Activated T-helper 2 cell treated with anti-CD3 and anti-CD28 coated beads, Interferon-gamma antibody, Interleukin-2, Interleukin-4, amounts not matched to agents 10 μg/mL and 5 μg/mL and 100 μg/mL, durations not matched to agents 14 hours and 24 hours and 36 hours (primary cell): ENCODE measurements at places on chromosomes 6 and 20.
A peak's percentile ranks its signal among the peaks of the same experiment; 100 is the strongest.

- H3K27me3 ChIP-seq = peaks cover 9% of the 10 kb centered on the region
- no peaks in the 10 kb centered on the region for H3K36me3 ChIP-seq
- H3K4me3 ChIP-seq = no peak overlapping the region
Observed at GRCh38 chr6:170475118-170475517, 78.0 kb downstream of the PSMB1 start.

GRCh38 chr6:74410630-74411029 lies 714.6 kb downstream of the CD109 start:
- no peaks in the 10 kb centered on the region for H3K27me3 ChIP-seq
- H3K36me3 ChIP-seq = no peaks in the 10 kb centered on the region
- H3K4me1 ChIP-seq = no peaks in the 10 kb centered on the region
- no peak overlapping the region for H3K27ac ChIP-seq
- DNase-seq = no peak
- no peak overlapping the region for H3K4me3 ChIP-seq

- no peak for DNase-seq
- H3K36me3 ChIP-seq = peaks cover 40% of the 10 kb centered on the region
- H3K27ac ChIP-seq = no peak overlapping the region
- H3K27me3 ChIP-seq = no peaks in the 10 kb centered on the region
- H3K4me1 ChIP-seq = no peaks in the 10 kb centered on the region
Observed at GRCh38 chr20:62002882-62003480, 62.7 kb downstream of the TAF4 start.

- H3K36me3 ChIP-seq = no peaks in the 10 kb centered on the region
- no peak for DNase-seq
- peaks cover 2% of the 10 kb centered on the region for H3K4me1 ChIP-seq
- no peak overlapping the region for H3K27ac ChIP-seq
Observed at GRCh38 chr6:47701363-47701762, 3.0 kb downstream of the ADGRF4 start.

GRCh38 chr20:47334022-47334551 lies 22.4 kb downstream of the ZMYND8 start:
- no peaks in the 10 kb centered on the region for H3K27me3 ChIP-seq
- H3K27ac ChIP-seq = peak overlapping the region; percentile 54
- no peak for DNase-seq
- peaks cover 27% of the 10 kb centered on the region for H3K4me1 ChIP-seq
- peak overlapping the region; percentile 1 for H3K4me3 ChIP-seq
- H3K36me3 ChIP-seq = peaks cover 43% of the 10 kb centered on the region

DNA sequence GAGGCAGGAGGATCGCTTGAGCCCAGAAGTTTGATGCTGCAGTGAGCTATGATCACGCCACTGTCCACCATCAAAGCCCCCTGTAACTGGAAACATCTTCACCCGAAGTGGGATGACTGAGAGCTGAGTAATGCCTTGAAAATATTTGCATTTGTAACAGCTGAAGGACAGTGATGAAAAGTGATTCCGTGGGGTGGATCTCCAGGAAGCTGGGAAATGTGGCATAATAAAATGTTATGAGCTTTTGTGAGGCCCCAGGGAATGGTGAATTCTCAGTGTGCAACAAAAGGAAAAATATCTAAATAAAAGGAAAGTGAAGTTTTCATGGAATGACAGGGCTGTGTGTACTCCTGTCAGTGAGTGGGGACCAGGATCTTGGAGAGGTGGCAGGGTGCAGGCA lies 92.0 kb downstream of the JAG1 start:
- peaks cover 2% of the 10 kb centered on the region for H3K27me3 ChIP-seq
- no peak overlapping the region for H3K4me3 ChIP-seq
- DNase-seq = no peak
- H3K4me1 ChIP-seq = peaks cover 13% of the 10 kb centered on the region

GRCh38 chr6:7077856-7078255 lies 29.9 kb upstream of the RREB1 start:
- DNase-seq = no peak
- no peaks in the 10 kb centered on the region for H3K36me3 ChIP-seq
- no peak overlapping the region for H3K27ac ChIP-seq

DNA sequence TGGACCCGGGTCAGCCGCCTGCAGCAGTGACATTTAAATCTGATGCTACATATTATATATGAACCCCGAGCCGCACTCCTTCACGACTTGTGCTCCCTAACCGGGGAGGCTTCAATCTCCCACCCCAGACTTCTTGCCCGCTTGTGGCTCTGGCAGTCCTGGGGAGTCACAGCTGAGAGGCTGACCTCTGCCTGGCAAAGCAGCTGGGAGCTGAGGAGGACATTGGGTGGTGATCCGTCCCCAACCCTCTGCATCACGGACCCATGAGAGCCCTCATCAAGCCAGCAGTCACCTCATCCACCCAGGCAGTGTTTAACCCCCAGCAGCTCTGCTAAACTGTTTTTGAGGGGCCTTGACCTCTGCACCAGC lies 33.7 kb upstream of the CDH22 start:
- H3K4me3 ChIP-seq = no peak overlapping the region
- H3K4me1 ChIP-seq = peaks cover 4% of the 10 kb centered on the region
- no peak overlapping the region for H3K27ac ChIP-seq
- DNase-seq = no peak
- H3K27me3 ChIP-seq = peaks cover 22% of the 10 kb centered on the region
- H3K36me3 ChIP-seq = no peaks in the 10 kb centered on the region

GRCh38 chr6:30821862-30822784 lies 62.2 kb upstream of the DDR1 start:
- no peaks in the 10 kb centered on the region for H3K27me3 ChIP-seq
- peaks cover 55% of the 10 kb centered on the region for H3K4me1 ChIP-seq
- no peak overlapping the region for H3K4me3 ChIP-seq
- DNase-seq = no peak
- H3K27ac ChIP-seq = no peak overlapping the region

DNA sequence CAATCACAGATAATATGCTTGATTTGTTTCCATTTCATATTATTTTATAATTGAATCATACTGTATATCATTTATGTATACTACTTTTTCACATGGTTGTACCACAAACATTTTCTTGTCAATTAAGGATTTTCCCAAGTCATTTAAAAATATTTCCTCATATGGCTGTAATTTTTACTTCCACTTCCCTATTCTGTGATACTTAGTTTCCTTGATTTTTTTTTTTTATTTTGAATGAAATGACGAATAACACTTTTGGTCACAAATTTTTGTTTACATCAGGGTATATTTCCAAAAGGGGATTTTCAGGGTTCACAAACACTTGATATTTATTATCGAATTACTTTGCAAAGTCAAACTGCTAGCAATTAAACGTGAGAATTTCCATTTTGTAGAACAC lies 515.6 kb downstream of the KIF16B start:
- H3K36me3 ChIP-seq = no peaks in the 10 kb centered on the region
- H3K4me3 ChIP-seq = no peak overlapping the region
- H3K27ac ChIP-seq = no peak overlapping the region
- DNase-seq = no peak
- no peaks in the 10 kb centered on the region for H3K4me1 ChIP-seq
- H3K27me3 ChIP-seq = no peaks in the 10 kb centered on the region
